ENCODE measurements at places on chromosomes 12 and 14. TPM values are rescaled to one million over a fixed set of nuclear protein-coding genes. Genes with fewer than 3 reads are reported as not detected.

The GALNT16 gene
- total RNA-seq = 0.89 TPM

The ALDH1L2 gene
- total RNA-seq = 10.0 TPM

The SLC10A1 gene
- not detected for total RNA-seq

The OLR1 gene
- 1.5 TPM for total RNA-seq

The TMEM132D gene
- total RNA-seq = 0.76 TPM

The AMN1 gene
- total RNA-seq = 5.8 TPM

The PRR4 gene
- total RNA-seq = 0.76 TPM

The DAO gene
- total RNA-seq = not detected

The NKX2-1 gene
- not detected for total RNA-seq

The MMP17 gene
- total RNA-seq = 3.3 TPM

The SLC38A4 gene
- 1.3 TPM for total RNA-seq

The GPR137C gene
- 1.6 TPM for total RNA-seq

The GSC gene
- not detected for total RNA-seq

The BRMS1L gene
- 1.8 TPM for total RNA-seq
